Hematopoietic multipotent progenitor cell treated with erythropoietin and hydrocortisone succinate and interleukin-3 and kit ligand, for 15 days (in vitro differentiated cells): ENCODE measurements at places on chromosomes 4 and X.
A peak's percentile ranks its signal among the peaks of the same experiment; 100 is the strongest.

DNA sequence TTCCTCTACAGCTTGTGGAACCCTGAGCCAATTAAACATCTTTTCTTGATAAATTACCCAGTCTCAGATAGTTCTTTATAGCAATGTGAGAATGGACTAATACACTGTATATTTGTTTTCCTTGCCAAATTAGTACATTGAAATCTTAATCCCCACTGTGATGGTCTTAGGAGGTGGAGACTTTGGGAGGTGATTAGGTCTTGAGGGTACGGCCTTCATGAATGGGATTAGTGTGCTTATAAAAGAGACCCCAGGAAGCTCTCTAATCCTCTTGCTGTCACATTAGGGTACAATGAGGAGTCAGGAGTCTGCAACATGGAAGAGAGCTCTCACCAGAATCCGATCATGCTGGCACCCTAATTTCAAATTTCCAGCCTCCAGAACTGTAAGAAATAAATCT is 86.6 kb downstream of the TIGD2 start:
- DNase-seq = no peak

DNA sequence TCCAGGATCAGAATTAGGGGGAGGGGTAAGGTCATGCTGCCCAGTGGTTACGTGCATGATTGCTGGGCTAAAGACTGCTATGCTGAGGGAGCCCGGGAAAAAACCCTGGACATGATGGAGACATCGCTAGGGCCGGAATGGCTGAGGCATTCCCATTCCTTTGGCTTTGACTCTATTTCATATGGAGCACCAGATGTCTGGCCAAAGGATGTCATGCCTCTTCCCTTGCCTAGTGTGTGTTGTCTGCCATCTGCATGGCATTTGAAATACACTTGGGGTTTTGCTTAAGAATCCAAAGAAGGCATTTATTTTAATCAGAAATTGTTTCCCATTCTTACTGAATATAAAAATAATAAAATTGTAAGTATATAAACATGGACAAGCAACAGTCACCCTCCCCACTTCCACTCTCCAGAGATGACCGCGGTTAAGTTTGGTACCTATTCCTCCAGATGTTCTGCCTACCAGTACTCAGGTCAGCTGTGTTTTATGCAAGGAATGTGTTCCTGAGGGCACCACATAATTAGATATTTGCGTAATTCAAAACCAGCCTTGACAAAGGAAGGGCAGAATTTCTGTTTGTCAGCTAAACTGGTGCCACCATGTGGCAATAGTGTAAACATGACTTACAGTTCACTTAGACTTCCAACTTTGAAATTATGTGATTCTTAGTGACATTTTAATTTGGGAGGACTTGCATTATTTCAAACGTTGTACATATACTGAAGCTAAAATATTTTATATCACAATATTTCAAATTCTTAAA is 105.9 kb downstream of the CT47B1 start:
- DNase-seq = no peak

- no peak for DNase-seq
These were observed 47.5 kb upstream of the FAM120C start for GRCh38 chrX:54230435-54231148.

- DNase-seq = no peak
These were observed 1.3 kb upstream of the ATP10D start for GRCh38 chr4:47483745-47484144.

DNA sequence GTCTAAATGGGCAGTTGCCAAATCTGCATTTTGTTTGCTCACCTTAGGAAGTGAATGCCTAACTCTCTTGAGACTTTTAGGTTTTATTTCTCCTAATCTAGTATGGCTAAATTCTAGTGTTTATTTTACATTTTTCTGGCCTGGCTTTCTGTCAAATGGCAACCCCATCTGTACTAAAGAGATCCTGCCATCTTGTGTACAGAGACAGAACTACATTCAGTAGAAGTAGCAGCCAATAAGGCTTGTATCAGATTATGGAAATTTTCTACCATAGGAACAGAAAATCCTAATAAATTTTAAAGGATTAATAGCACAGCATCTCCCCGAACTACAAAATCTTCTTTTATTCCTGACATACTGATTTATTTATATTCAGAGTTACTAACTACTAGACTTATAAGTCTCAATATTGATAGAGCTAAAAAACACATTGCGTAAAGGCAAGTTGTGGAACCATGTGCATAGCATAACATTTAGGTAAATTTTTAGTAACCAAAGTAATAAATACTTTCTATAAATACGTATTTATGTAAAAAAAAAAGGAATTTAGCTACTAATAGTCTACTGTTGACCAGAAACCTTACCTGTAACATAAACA is 45.5 kb downstream of the TMEM144 start:
- DNase-seq = peak; percentile 50

DNA sequence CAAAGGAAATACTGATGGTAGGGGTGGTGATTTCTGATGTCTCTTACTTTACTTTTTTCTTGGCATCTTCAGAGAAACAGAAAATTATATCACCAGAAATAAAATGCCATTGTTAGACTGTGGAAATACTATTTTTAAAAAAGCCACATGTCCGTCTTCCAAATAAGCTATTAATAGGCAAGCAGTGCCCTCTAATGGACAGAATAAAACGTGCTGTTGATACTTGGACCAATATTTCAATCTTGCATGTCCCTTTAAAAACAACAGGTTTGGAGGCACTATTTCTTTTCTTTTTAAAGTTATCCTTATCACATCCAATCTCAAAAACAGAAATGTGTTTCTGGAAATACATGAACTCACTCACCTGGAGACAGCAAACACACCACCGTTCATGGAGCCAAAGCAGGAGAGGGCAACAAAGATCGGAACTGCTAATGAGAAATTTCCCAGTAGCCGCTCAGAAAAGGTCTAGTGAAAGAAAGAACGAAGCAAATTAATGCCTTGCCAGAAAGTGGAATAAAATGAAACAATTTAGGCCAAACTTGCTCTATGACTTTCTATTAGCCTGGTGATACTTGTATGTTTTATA is 59.2 kb downstream of the SLC7A11 start:
- peak; percentile 53 for DNase-seq

DNA sequence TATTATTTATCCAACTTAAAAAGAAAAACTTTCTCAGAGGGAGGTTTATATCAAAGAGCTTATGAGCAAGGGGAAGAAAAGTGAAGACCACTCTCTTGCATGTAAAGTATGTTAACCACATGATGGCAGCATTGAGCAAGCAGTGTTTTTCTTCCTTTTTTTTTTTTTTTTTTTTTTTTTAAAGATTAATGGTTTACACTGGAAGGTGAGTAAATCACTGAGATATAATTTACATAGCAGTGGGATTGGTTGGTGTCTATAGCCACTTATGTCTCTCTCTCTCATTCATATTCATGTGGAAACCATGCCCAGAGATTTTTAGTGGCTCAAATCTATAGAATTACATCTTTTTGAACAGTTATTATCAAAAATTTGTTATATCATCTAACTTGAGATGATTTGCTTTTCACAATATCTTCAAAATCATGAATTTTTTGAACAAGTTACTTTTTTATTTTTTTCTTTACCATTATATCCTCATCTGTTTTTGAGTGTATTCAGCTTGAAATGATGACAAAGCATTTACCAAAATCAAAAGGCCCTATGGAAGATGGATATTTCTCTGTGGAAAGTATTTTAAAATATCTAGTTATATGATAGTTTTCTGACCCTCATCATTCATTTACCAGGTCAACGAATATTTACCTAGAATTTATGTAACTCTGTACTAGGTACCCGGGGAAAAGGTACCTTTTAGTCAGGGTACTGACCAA is 31.6 kb downstream of the MTHFD2L start:
- peak; percentile 55 for DNase-seq

DNA sequence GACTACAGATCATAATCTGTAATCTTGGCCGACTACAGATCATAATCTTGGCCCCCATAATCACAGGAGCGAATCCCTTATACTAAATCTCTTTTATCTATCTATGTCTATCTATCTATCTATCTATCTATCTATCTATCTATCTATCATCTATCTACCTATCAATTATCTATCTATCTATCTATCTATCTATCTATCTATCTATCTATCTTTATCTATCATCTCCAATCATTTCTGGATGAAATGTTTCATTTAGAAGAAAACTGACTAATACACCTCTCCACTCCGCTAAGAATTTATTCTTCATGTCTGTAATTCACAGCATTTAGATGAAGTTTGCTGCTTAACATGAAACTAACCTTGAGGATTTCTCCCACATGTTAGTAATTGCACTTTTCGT is 45.0 kb upstream of the ACSL1 start:
- DNase-seq = no peak
